ENCODE measurements at places on chromosomes 3 and 15.

DNA sequence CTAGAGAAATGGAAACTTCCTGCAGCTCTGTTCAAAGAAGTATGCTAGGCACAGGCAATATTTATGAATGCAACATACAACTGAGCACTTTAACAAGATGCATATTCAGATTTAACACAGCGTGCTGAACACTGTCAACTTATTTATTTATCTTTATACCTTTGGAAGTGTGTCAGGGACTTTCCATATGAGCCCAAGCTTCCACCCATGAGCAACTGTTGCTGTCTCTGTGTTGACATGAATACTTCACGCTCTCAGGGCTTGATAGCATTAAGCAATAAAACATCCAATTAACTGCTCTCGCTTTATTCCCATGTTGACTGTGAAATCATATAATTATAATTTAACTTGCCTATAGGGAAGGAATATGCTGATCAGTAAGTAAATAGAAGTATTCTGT lies 116.6 kb upstream of the ROBO1 start:
- DNase-seq, result no peak

DNA sequence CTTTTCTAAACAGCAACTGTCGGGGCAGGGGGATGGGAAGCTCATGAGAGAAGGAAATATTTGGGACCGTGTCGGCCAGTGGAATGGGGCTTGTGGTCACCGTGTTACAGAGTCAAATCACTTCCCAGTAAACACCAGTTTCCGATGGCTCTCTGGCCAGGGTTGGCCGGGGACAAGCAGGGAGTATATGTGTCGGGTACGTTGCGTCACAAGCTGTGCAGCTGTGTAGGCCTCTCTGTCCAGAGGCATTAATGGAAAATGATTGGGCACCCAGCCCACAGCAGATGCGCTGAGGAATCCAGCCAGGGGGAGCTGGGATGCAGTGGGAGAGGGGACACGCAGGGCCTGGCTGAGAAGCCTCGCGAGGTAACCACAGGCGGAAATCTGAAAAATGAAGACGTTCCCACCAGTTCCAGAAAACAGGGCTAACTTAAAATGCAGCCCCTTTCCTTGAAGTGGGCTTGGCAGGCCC lies 15.8 kb upstream of the ALDH1A3 start:
- DNase-seq, result no peak

- DNase-seq, result no peak
Observed at GRCh38 chr3:11717301-11717700, 73.6 kb upstream of the VGLL4 start.

DNA sequence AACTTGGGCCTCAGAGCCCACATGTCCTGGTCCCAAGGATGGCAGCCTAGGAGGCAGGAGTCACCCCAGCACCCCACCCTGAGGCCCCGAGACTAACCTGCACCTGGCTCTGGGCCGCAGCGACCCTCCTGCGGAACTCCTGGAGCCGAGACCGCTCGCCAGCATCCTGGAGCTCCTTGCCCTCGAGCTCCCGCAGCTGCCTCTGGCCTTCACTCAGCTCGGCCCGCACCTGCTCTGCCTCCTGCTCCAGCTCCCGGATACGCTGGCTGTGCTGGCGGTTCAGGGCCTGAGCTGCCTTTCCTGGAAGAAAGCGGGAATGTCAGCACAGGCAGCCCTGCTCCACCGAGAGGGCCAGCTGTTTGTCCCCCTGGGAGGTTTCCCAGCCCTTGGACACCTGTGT lies 13.2 kb downstream of the KIF7 start:
- no peak for DNase-seq

DNA sequence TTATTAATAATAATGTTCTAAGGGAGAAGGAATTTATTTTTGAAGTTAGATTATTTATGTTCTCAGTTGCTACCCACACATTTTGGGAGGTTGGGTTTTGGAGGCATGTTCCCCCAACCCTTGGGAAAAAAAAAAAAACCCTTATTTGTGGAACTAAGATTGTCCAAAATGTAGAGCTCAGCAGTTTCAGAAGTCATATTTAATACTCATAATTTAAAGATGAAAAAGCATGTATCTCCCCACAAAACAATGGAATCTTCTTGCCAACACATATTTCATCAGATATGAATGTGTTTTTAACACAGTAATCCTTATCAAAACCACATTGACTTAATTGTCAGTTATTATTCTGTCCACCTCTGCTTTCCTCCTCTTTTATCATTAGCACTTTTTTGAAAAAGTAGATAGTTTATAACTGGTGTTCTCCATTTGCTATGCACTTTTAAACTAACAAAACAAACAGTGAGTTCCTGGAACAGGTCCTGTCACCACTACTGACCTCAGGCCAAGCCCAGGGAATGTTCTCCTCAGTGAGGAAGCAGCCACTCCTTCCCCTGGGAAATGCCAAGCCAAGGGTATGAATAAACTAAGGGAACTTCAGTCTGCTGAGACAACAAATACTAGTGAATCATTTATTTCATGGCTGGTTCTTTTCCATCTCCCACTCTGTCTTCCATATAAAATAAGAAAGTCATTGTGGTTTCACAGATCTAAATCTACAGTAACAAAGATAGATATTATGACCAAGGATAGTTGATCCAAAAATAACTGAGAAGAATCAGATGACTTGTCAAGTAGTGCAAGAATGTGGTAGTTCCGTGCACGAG lies 414.4 kb upstream of the ALCAM start:
- no peak for DNase-seq

DNA sequence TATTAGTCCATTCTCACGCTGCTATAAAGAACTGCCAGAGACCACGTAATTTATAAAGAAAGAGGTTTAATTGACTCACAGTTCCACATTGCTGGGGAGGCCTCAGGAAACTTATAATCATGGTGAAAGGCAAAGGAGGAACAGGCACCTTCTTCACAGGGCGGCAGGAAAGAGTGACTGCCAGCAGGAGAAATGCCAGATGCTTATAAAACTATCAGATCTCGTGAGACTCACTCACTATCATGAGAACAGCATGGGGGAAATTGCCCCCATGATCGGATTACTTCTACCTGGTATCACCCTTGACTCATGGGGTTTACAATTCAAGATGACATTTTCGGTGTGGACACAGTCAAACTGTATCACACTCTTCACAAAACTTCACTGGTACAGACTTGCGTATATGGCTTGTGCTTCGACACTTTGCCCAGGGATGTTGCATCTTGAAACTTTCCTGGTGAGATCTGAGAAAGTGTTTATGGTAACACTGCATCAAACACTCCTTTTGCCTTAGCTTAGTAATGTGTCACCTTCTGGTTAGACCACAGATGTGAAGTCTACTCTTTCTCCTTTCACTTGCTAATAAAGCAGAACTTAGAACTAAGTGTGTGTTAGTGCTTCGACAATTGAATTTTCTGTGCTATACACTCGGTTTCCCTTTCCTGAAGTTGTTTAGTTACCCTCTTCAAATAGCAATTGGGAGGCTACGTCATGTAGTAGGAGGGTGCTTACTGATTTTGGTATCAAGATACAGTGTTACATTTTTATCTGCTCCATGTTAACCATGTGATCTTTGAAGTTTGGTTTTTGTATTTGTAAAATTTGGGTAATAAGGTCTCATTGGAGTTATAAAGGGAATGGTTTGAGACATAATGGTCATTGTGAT lies 185.7 kb downstream of the LPP start:
- DNase-seq, result no peak

DNA sequence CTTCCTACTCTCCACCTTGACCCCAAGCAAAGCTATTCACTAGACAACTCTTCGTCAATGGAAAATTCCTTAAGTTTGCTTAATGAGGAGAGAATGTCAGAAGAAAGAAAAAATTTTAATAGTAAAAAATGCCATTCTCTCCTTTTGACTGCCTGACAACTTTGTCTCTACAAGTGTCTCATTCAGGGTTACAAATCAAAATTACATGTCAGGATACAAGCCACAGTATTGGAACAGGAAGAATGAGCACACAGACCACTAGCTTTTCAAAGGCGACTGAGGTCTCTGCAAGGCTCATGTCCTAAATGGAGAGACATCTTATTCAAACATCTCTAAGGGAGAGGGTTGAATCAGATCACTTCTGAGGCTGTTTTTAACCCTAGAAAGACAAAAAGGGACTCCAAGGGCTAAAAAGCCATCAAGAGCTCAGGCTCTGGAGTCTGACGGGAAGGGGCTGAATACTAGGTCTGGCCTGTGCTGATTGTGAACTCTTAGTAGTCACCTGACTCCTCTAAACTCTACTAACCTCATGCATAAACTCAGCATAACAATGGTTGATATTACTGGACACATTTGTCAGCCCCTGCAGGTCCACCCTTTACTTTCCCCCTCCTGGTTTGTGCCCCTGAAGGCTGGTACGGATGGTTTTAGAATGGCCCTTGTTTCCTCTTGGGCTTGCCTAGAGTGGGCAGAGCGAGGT lies 12.8 kb upstream of the MEIS2 start:
- peak; percentile 60 for DNase-seq

DNA sequence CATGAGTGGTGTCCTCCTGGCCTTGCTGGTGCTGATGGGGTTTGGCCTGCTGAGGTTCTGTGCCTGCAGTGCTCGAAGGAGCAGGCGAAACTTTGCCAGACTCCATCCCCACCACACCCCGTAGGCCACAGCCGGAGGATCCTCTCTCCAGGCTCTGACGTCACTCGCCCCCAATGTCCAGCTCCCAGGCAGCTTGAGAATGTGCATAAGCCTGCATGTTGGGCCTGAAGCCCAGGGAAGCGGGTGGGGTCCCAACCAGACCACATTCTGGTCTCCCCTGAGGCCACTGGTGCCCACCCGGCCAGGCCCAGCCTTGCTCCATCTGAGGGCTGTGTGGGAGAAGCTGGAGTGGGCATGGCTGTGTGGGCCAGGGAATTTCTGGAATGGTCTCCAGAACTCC lies 109.8 kb downstream of the ASB7 start:
- DNase-seq, result no peak

- no peak for DNase-seq
Observed at GRCh38 chr3:33201195-33201594, 17.4 kb downstream of the SUSD5 start.
